ENCODE measurements at places on chromosomes 2 and 18.

GRCh38 chr2:24721470-24721869 is 71.7 kb downstream of the PTRHD1 start:
- no peak for DNase-seq

DNA sequence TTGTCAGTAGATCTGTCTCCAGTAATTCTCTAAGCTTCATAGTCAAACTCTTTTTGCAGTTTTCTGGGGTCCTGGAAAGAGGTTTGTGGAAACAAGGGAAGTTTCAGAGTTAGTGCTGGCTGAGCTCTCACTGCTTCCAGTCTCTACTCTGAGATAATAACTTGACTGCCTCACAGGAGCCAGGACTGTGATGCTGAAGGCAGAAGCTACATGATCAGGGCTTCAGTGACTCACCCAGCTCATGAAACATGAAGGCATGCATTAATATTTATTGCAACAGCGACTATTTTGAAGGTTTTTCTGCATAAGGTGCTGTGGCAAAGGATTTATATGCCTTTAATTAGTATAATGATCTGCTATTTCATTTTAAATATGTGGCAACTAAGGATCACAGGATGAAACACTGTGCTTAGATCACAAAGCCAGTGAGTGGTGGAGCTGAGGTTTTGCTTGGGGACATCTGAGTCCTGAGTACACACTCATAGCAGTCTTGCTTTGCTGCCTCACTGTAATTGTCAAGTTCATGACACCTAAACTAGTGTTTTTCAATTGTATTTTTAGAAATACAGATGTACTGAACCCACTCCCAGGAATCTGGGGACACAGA is 448.4 kb upstream of the GCFC2 start:
- DNase-seq, result no peak

DNA sequence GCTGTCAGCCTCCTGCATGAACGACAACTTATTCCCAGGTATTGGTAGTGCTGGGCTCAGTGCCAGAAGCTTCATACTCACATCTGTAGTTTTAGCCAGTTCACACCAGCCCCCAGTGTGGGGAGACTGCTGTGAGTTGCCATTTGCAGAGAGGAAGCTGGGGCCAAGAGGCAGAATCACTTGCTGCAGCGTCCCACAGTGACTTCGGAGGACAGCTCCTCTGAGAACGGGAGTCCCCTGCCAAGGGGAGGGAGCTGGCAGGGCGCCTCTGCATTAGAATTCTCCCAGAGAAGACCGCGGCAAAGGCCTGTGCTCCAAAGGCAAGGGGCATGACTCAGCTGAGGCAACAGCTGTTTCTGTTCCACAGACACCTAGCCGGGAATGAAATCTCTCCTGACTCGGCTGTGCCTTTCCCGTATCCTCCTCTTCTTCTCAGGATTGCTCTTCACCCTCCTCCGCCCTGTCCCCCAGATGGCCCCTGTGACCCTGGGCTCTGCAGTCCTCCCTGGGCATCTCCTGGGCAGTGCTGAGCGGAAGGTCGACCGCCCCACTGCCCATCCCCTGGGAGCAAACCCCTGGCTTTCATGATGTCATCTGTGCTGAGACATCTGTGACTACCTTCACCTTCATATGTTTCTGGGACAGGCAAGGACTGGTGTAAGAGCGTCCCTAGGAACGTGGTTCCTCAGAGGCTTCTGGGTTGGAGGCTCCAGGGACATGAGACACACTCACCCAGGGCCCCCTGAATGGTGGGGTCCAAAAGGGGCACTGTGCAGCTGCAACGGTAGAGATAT is 18.0 kb downstream of the MAL start:
- peak; percentile 75 for DNase-seq

DNA sequence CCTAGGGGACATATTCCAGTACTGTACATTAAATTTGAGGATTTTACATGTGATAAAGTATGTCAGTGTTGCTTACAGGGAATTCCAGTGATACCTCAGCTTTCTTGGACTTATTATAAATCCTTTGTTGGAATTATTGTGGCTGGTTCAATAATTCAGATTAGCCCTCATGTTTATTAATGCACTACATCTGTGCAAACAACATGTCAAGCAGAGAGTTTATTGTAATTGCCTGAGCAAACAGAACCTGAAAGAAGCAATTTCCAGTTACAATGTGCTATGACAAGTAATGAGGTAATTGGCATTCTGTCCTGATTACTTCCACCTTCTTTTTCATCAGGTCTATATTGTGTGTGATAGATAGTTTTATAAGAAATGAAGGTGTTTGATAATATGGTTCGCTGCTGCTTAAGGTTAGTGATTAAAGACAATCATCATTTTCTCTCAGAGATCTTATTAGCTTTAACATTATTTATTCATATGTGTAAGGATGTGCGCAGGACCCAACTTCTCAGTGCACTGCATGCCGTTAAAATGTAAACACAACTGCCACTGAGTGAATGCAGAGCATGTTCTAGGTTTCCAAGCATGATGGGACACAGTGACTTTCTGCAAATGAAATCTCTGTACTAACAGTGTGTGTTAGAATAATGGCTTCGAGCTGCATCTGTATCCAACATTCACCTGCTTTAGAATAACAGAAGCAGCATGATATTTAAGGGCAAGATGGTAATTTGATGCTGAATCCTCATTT is 973.7 kb upstream of the POU3F3 start:
- DNase-seq, result no peak

GRCh38 chr2:44163777-44164176 is 4.9 kb upstream of the PPM1B start:
- no peak for DNase-seq

- DNase-seq, result no peak
Measured at GRCh38 chr2:225192869-225193268, 150.6 kb upstream of the DOCK10 start.

DNA sequence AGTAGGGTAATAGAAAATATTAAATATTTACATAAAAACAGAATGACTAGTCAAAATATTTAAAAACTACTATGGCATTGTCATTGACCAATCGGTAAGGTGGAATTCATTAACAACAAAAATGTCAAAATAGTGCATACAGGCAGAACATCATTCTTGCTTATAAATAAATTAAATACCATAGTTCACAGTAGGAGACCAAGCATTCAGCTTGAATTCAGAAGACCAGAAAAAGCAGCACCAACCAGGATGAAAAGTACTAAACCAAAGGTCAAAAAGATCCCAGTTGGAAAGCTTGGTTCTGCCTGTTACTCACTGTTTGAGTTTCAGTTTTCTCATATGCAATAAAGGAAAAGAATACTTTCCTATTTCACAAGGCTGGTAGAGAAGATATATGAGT is 244.3 kb downstream of the OSR1 start:
- DNase-seq, result no peak

- DNase-seq, result peak; percentile 31
Measured at GRCh38 chr2:28470759-28471158, 25.1 kb upstream of the PLB1 start.

GRCh38 chr2:152171718-152172117 is 3.8 kb downstream of the STAM2 start:
- DNase-seq, result no peak

DNA sequence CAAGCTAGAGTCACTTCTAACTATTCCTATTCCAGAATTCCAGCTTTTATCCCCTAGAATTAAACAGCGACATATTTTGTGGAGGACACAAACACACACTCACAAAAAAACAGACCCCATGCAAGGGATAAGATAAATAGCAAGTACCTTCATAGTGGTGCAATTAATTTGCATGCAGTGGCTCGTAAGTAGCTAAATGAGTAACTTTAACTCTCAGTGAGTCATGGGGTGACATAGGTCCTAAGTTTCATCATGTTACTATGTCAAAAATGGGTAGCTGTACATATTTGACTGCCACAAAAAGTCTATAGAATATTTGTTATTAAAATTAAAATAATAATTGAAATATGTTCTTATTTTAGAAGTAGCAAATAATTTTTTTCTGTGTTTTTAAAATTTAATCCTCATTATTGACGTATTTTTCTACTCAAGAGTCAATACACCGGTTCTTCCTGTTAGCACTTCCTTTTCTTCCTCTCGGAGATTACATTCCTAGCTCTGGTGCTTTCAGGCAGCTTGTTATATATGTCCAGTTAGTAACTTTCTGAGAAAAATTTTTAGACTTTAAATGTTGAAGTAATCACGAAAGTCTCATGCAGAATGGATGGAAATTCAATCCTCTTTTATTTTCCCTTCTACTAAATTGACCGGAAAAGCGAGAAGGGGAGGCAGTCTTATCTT is 247.0 kb downstream of the KCNH7 start:
- no peak for DNase-seq

DNA sequence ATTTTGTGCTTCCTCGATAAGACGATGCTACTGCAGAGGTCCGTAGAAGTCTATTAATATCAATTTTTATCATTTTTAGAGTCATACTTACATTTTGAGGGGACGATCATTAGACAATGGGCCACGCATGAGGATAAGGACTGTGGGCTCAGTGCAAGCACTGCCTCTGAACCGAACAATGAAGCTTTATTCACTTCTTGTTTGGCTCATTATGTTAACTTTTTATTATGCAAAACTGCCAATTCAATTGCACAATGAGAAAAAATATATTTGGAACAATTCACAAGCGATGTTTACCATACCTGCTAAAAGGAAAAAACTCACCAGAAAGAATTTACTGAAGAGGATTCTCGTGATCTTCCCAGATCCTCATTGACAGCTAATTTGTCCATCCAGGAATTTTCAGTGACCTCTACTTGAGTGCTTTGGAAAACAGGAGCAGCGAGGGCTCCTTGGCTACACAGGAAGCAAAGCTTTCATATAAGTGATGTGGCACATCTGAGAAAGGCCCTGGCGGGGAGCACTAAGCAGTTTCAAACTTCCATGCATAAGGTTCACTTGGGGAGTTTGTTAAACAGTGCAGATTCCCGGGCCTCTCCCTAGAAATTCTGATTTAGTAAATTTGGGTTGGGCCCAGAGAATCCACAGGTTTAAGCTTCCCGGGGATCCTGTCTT is 13.3 kb upstream of the CAPN13 start:
- no peak for DNase-seq

DNA sequence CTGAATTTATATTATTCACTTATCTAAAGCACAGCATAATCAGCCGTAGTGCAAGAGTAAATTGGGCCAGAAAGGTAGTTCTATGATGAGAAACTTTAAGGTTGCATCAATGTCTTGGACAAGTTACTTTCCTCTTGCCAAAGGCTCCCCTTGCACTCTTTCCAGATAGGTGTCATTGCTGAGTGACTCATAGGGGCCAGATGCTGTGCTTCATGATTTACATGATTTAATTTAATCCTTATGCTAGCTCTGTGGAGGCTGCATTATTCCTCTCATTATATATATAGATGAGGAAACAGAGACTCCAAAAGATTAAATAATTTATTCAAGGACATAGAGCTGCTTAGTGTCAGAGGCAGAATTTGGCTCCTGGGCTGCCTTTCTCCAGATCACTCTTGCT is 5.0 kb downstream of the CFAP221 start:
- DNase-seq, result no peak

- no peak for DNase-seq
Measured at GRCh38 chr2:133266926-133267590, 301.2 kb downstream of the NCKAP5 start.

DNA sequence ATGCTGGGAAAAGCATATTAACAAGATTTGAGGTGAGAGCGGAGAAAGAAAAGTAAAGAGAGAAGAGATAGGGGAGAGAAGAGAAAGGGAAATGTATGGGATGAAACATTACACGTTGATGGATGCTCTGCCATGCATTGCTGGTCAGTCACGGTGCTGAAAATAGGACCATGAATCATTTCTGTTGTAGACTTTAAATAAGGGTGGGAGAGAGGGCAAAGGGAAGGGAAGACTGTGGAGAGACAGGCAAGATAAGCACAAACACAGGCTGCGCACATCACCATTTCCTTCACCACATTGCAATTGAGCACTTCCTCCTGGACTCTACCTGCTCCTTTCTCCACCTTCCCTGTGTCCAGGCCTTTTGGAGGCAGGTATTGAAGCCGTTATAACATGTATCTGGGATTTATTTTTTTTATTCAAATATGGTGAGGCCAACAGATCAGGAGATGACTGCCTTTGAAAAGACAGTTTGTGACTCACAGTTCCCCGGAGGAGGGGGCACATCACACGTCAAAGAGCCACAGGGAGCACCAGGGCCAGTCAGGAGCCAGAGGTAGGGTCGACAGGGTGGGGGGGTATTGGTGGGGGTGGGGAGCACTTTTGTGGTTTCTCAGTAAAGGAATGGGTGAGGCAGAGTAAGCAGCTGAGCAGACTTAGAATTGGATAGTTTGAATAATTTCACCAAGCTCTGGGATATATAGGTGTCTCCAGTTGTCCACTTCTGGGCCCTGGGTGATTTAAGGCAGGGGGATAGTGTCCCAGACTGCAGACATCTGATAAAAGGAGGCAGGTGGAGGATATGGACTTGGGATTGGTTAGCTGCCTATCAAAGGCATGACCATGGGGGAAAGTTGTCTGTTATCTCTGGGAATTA is 372.8 kb upstream of the ST6GAL2 start:
- no peak for DNase-seq

DNA sequence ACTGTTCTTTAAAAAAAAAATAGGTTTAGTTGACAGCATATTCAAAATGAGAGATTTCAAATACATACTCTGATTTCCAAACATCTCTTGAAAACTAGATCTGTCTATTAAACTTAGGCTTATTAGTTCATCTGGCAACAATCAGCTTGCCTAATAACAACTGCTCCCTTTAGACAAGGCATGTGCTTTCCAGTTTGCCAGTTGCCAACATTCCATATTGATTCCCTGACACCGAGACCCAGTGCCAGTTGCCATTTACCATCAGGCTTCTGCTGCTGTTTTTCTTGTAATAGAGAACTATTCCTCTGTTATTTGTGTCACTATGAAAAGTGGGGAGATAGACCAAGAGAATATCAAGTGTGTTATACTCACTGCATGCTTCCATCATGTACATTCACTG is 256.0 kb downstream of the C1D start:
- no peak for DNase-seq
